AG09319 (cell line): ENCODE measurements at places on chromosomes 3 and 15.

- DNase-seq, result no peak
Measured at GRCh38 chr3:101229681-101230080, 90.7 kb downstream of the IMPG2 start.

- no peak for DNase-seq
Measured at GRCh38 chr3:145427355-145427754, 733.6 kb downstream of the PLOD2 start.

DNA sequence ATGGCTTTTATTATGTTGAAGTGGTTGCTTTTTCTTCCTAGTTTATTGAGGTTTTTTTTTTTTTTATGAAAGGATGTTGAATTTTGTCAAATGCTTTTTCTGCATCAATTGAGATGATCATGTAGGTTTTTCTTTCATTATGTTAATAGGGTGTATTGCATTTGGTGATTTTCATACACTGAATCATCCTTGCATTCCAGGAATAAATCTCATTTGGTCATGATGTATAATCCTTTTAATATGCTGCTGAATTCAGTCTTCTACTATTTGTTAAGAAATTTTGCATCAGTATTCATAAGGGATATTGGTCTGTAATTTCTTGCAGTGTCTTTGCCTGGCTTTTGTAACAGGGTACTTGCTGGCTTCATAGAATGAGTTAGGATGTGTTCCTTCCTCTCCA lies 11.5 kb upstream of the CLRN1 start:
- DNase-seq, result no peak

- no peak for DNase-seq
Measured at GRCh38 chr3:197392961-197393360, 94.5 kb upstream of the DLG1 start.

GRCh38 chr15:88620995-88621772 lies at the start of gene AEN:
AEN (plus strand) TSS chr15:88621340; CDS start chr15:88626210, 4,870 bp downstream.
- peak; percentile 94 for DNase-seq

GRCh38 chr3:11331101-11331500 lies 58.9 kb downstream of the ATG7 start:
- no peak for DNase-seq

GRCh38 chr15:55858661-55859060 lies 115.7 kb upstream of the PRTG start:
- DNase-seq, result peak; percentile 8

DNA sequence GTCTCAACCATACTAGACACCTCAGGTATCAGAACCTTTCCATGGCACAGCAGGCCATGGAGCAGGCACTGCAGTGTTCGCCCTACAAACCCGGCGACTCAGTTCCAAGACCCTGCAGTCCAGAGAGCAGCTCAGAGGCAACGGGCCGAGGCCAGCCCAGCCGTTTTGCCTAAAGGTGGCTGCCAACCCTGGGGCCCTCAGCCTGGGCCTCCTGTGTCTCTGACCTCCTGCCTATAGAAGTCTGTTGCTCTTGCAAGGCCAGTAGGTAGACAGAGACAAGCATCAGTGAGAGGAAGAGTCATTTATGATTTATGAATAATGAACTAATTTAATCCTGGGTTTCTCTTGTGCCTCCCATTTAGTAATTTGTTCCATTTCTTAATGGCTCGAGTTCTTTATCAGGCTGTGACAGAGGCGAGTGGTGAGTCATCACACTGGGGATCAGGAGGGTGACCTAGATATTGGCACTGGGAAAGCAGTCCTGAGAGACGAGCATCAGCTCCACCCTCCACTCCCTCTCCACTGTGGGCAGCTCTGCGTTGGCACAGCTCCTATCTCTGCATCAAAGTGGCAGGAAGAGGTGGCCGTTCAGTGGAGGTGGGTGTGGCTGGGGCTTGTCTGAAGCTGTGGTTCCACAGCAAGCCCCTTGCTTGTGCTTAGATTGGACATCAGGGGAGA lies 79.8 kb downstream of the ABHD5 start:
- DNase-seq, result no peak

DNA sequence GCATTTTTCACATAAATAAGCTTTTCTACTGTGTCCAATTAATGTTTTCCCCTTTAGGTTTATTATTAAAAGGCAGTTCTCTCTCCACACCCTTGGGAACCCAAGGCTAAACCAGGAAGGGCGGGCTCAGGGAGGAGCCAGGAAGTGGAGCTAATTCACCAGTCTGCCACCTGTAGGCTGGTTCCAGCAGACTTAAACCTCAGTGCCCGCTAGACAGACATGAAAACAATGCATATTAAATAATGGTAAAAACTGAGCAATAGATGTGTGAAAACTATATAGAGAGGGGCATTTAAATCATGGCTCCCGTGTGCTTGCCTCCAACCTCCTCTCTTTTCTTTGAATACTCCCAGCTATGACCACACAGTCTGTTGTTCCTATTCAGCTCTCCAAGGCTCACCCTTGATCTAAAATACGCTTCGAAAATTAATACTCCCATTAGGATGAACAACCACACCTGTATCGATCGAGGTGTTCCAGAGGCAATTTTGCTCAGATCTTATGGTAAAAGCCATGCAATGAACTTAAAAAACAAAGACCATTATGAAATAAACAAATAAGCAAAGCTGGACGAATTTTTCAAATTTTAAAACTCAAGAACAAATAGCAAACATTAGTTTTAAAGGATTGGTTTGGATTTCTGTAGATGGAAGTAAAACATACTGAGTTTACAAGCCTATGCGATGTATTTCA lies 253.3 kb downstream of the TJP1 start:
- no peak for DNase-seq

DNA sequence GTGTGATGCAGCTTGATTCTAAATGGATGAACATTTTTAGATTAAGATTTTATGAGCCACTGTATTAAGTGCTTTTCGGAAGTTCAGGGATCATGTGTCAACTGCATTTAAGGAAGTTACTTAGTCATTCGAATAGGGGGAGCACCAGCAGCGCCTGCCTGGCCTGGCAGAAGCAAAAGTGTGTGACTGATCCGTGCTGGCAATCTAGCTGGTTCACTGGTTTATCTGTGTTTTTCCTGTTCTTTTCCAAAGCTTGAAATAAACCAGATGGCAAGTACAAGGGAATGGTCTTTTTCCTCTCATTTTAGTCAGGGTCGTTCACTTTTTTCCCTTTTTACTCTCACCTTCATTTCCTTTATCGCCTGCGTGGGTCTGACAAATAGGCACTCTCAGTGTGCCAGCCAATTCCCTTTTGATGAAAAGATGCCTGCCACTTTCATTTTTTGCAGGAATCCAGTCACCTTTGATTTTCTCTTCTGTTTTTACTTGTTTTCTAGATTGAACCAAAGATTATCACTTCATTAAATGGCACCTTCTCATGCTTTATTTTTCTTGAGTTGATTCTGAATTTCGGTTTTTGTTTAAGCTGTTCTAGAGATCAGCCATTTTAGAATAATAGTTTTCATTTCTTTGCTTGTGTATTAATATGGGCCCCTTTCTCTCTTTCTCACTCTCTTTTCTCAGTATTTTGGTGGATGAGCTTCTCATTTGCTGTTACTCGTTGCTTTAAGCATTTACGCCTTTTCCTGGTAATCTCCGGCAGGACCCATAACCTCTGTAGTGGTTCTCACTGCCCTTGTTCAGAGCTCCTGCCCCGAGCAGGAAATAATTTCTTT lies 2.8 kb downstream of the ABHD2 start:
- DNase-seq, result peak; percentile 29

- DNase-seq, result no peak
Measured at GRCh38 chr3:27610800-27611525, 111.2 kb downstream of the EOMES start.

GRCh38 chr3:186882150-186882524 lies 39.6 kb downstream of the ADIPOQ start:
- DNase-seq, result no peak

DNA sequence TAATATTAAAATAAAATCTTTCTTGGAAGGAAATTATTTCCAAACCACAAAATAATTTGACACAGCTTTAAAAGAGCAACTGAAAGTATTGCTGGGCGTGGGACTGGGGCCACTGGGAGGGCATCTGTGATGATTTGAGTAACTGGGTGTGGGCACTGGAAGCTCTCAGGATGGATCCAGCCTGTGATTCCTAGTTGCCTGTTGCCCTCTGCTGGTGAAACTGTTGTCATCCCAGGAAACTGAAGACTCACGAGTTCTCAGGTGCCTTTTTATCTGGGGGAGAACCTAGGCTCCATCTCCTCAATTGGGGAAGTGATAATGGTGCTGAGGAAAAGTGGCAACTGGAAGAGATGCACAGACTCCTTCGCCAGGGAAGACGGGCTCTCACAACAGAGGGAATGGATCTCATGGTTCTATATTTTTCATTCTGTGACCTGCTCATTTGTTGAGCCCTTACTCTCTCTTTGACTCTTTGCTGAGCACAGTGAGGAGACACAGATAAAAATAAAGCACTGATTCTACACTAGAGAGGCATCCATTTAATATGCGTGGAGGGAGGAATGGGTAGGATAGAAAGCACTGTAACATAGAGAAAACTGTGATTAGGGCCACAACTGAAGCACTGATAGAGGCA lies 61.6 kb downstream of the TPRG1 start:
- peak; percentile 34 for DNase-seq

DNA sequence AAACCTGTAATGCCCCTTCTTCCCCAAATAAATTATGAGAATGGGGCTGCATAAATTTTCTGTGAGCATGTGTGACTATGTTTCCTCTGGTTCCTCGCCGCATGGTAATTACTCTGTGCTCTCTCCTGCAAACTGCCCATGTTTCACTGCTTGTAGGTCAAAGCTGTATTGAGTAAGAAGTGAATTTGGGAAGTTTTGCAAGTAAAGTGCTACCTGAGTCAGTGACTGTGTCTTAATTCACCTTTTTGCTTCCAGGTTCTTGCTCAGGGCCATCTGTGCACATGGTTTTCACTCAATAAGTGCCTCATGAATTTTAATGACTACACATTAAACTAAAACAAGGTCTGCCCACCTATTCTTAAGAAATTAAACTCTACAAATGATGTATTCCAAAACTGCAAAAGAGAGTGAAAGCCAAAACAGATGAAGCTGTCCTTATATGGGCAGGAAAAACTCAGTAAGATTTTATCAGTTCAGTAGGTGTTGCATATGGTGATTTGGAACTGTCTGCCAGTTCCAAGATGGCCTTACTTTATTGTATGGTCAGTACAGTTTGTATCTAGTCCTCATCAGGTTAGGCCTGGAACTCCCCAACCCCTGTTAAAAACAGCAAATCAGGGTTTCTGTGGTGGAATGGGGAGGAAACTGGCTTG lies 100.0 kb downstream of the LPP start:
- DNase-seq, result no peak

- DNase-seq, result no peak
Measured at GRCh38 chr15:92683511-92683834, 27.9 kb upstream of the FAM174B start.

DNA sequence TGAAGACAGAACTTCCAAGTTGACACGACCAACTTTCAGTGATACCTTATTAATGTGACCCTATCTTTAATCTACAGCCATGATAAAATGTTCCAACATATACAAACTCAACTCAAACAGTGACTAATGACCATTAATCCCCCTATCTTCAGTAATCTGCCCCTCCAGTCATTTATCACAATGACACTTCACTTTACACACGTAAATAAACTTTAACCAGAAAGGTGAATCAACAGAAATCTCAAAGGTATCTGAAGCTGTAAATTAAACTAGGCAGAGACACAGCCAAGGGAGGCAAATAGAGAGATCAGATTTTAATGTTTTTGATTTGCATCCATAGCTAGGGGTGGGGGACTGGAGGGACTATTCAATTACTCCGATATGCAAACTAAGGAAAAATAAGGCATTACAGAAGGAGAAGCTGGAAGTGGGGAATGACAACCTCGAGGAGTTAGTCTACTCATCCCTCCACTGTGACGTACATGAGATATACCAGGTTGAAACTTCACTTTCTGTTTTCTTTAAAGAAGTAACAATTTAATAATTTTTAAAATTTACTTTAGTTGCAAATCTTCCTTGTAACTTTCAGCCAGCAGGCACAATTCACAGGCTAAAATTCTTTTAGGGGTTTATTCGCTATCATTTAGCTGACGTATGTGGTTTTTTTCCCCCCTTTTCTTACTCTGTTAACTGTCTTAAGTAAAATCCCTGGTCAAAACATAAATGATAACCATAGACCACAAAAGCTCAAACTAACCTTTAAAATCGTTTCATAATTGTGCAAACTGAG lies 751.0 kb downstream of the ROBO1 start:
- no peak for DNase-seq

GRCh38 chr3:38711321-38711720 lies 61.8 kb upstream of the SCN5A start:
- DNase-seq, result no peak

DNA sequence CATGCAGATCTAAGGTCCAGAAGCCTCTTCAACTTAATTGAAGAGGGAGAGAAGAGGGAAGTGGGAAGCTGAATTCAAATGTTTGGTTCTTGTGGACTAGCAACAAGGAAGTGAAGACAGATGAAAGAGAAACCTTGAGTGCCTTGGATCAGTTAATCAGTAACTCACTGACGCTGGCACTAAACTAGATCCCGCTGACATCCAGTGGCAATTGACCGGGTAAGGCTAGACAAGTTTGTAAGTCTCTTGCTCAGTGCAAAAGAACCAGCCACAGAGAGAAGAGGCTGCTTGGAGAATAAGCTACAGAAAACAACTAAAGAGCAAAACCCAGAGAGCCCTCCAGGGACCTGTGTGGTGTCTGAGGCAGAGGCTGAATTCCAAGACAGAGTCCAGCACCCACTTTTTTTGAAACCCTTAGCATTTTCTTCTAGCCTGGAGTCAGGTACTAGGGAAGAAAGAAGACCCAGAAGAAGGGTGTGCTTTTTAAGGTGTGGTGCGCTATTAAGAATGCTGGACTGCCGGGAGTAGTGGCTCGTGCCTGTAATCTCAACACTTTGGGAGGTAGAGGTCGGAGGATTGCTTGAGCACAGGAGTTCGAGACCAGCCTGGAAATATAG lies 6.9 kb downstream of the PLCH1 start:
- no peak for DNase-seq

DNA sequence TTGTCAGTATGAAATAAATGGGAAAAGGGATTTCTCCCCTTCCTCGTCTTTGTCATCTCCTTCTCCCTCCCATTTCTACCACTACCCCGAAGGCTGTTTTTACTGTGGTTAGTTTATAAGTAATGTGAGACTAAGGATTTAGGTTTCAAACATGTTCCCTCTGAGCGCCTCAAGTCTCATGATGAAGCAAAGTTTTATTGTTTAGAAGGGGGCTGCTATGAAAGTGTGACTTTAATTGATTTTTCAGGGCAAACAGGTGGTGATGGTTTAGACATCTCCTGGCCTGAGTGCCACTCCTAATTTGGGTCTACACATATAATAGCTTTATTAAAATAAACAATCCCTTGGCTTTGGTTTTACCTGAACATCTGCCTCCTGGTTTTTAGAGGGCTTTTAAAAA lies 185.5 kb downstream of the MCTP2 start:
- DNase-seq, result no peak

GRCh38 chr15:44295750-44296431 lies 7.4 kb downstream of the GOLM2 start:
- DNase-seq, result no peak
